Activated CD4-positive, alpha-beta T cell treated with anti-CD3 and anti-CD28 coated beads, Interleukin-2, amount 50 U/mL, for 1 hour (primary cell): ENCODE measurements at places on chromosomes 2 and 18.

GRCh38 chr18:8816816-8817215 lies 111.5 kb downstream of the MTCL1 start:
- DNase-seq: no peak

- DNase-seq: no peak
Measured at GRCh38 chr18:77271576-77272481, 22.2 kb downstream of the GALR1 start.

DNA sequence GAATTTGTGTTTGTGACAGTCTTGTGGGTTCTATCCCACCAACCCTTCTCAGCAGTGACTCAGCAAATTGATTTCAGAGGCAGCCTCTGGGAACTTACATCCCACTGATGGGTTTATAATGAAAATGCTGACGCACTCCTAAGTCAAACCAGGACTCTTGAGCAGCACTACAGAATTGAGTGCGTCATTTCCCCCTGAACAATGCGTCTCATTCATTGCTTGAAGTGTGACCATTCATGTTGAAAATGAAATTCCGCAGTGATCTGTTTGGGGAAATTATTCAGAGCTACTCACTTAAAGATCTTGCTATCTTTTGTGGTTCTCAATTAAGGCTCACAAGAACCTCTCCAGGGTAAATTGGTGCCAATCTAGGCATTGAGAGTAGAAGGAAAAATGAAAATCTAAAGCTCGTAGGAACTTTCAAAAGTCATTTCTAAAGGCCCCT lies 417.7 kb upstream of the SLC14A2 start:
- DNase-seq: no peak

- no peak for DNase-seq
Measured at GRCh38 chr18:37493352-37493935, 72.2 kb downstream of the CELF4 start.

DNA sequence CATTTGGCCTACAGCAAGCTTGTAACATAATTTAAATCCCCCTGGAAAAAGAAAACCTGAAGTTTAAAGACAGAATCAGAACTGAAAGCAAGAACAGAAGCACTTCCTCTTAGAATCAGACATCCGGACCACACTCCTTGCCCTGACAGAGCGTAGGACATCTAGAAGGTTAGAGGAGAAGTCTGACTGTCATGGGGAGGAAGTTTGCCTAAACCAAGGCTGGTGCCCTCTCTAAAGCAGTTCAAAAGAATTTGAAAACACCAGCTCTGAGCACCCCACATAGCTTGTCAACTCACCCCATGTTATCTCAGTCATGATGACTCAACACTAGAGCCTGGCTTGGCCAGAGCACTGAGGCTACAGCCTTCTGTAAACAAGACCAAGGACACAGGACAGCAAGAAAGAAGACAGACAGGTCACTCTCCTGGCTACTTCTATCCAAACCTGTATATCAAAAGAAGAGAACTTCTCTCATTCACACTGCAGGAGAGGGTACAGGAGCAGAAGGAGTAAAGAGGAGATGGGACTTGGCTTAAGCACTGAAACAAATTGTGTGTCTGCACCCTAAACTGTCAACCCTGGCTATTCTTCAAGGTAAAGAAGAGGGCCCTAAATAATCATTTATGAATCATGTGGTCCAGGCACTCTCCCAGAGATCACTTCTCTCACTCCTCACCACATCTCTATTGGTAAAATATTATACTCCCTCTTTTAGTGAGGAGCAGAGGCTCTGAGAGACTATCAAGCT lies 198.6 kb downstream of the MEMO1 start:
- DNase-seq: no peak

DNA sequence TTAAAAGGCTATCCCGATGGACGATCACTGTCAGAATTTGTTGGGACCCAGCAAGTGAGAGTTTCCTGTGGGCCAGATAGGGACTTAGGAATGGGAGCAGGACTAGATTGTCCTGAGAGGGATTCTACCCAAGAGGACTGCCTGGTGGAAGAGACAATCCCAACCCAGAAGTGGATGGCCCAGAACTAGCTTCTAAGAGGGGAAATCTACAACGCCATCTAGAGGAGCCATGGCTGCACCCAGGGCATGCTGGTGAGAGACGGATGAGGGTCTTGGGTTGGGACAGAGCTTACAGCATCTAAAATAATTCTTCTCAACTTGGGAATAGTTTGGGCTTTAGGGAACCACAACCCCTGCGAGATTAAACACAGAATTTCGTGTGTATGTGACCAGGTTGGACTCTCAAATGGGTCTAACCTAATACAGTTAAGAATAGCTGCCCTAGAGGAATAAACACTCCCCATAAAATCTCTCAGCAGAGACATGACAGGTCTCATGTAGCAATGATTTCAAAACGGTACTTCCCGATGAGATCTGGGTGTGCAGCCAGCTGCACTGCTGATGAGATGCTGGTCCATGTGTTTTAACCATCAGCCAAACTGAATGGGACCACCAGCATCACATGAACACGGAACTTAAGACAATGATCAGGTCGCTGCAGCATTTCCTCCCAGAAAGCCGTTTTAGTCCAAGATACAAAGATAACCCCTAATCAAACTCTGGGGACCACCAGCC lies 50.8 kb downstream of the CCBE1 start:
- DNase-seq: no peak

DNA sequence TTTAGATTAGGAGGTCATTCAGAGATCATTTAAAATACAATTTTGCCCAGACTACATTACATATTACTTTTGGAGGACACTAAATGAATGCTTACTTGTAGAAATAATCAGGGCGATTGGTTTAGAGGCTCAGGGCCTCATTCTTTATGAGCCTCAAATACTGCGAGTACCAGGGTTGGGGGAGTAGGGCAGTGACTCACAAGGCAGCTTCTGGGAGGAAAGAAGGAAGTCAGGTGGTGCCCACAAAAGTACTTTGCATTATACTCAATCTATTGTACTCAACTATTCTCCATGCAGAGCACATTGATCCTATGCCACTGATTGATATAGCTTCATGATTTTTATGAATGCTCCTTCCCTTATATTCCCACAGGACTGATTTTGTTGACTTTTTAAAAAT lies 166.9 kb downstream of the SOCS6 start:
- DNase-seq: no peak

- DNase-seq: no peak
Measured at GRCh38 chr2:124702777-124703176, 677.7 kb downstream of the CNTNAP5 start.
